ENCODE measurements at places on chromosomes 16 and 17. TPM values are rescaled to one million over a fixed set of nuclear protein-coding genes. Genes with fewer than 3 reads are reported as not detected.

DNA sequence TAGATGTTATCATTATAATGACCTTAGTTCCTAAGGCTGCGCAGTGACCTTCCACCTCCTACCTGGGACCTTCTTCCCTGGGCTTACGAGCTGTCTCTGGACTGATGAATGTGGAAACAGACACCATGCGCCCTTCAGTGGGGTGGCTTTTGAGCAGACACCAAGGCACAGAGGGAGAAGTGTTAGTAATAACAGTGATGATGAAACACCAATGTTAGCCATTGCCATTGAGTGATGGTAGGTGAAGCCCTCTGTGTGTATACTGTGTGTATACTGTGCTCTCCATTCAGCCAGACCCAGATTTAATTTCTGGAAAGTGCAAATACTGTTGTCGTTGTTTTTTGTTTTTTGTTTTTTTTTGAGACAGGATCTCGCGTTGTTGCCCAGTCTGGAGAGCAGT is 44.5 kb downstream of the CLEC16A start:
- DNase-seq, result no peak

- peak; percentile 57 for DNase-seq
Measured at GRCh38 chr16:29784901-29785500, 5.5 kb upstream of the KIF22 start.

FOXF1 gene
- total RNA-seq, result 6.9 TPM

DNA sequence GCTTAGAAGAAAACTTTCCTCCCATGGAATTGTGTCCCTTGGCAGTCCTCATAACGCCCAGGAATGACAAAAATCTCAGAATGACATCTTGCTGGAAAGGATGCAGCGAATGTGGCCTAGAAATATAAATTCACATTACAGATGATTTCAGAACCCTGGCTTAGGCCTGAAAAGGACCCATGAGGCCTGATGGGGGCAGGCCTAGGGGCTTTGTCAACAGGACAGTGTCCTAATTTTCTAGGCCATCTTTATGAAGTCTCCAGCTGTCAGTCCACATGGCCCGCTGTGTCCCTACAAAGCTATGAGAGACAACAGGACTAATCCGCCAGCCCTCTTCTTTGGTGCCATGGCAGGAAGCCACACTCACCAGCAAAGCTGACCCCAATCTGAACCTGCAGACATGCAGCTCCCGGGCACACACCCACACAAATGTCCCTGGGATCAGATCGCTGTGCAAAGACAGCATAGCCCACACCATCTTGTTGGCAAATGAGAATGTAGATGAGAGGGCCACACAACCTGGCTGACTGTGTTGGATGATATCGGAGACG is 40.4 kb upstream of the DNAH17 start:
- no peak for DNase-seq

GRCh38 chr16:19804538-19805323 is 79.9 kb downstream of the GPRC5B start:
- DNase-seq, result peak; percentile 61

KRT33A gene
- not detected for total RNA-seq

ITGA2B gene
- 0.41 TPM for total RNA-seq

FMNL1 gene
- 7.4 TPM for total RNA-seq

TAF15 gene
- total RNA-seq, result 159 TPM

KRTAP2-2 gene
- not detected for total RNA-seq

CRISPLD2 gene
- 114 TPM for total RNA-seq

DNA sequence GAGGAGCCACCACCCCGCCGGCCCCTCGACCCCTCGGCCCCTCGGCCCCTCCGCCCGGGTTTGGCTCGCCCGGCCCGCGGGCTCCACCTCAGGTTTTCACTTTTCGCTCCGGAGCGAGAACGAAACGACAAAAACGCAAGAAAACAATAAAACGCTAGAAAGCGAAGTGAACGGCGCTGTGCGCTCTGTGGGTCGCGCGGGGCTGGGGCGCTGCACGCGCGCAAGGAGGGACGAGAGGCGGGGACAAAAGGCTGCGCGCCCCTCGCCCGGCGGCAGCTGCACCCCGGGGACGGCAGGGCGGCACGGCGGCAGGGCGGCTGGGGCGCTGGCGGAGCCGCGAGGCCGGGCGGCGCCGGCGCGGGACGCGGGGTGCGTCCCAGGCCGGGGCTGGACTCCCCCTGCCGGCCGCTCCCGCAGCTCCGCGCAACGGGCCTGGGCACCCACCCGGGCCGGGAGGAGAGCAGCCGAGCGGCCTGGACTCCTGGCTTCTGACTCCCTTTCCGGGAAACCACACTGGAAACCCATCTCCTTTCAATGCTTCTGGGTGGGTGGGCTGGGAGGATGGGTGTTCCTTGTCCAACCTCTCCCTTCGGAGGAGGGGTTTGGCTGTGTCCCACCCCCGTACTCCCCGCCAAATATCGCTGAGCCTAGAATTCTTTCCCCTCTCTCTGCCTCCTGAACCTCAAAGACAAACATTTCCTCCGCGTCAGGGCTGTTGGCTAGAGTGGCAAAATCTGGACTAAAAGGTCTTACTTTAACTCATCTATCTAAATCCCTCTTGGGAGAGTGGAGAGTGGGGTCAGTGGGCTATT is 9.9 kb downstream of the TBX2 start:
- DNase-seq, result peak; percentile 60

CD19 gene
- 0.38 TPM for total RNA-seq

SMURF2 gene
- 15.2 TPM for total RNA-seq

CPSF4L gene
- not detected for total RNA-seq

DNA sequence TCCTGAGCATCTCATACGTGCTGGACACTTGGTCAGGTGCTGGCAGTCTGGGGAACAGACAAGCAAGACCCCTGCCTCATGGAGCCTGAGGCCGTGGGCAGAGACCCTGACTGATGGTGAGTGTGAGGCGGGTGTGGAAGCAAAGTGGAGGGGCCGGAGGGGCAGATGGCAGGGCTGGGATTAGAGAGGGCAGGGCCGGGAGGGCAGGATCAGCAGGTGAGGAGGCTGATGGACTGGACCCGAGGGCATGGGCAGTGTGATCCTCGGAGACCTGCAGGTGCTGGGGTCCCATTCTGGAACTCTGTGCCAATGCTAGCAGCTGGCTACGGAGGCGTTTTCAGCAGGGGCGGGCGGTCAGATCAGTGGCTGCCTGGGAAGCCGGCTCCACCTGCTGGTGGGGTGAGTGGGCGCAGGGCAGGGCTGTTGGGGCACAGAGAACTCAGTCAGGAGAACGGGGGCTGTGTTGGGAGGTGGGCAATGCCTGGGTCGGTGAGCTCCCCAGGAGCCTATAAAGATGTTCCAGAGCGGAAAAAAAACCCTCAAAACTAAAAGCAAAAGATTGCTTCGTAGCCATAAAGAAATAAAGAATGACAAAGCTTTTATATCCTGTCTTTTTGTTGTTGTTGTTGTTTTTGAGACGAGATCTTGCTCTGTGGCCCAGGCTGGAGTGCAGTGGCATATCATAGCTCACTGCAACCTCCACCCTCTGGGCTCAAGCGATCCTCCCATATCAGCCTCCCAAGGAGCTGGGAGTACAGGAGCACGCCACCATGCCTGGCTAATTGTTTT is 8.9 kb upstream of the C16orf74 start:
- peak; percentile 76 for DNase-seq

GRCh38 chr16:73473713-73474112 is 425.8 kb upstream of the ZFHX3 start:
- no peak for DNase-seq

NPTX1 gene
- 95.0 TPM for total RNA-seq

- DNase-seq, result no peak
Measured at GRCh38 chr16:30769379-30770089, 7.4 kb downstream of the RNF40 start.

GRCh38 chr17:7502987-7503386 is 18.8 kb downstream of the POLR2A start:
- DNase-seq, result peak; percentile 36

CYB561 gene
- 51.3 TPM for total RNA-seq

DNA sequence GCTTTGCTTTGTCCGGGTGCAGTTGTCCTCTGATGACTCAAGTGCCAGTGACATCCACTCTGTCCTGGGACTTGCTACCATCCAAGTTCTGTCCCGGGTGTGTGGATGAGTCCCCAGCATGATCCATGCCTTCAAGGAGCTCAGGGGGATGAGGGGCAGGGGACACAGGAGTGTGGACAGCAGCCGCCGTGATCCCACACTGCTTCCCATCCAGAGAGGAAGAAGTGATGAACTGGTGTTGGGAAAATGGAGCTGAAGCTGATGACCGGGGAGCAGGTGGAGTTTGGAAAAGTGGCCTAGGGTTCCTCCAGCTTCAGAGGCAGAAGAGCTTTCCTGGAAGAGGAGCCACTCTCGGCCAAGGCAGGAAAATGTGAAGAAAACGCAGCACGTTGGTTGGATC is 249.6 kb upstream of the TNRC6C start:
- no peak for DNase-seq

- no peak for DNase-seq
Measured at GRCh38 chr17:70115126-70115525, 40.1 kb downstream of the KCNJ16 start.

DNA sequence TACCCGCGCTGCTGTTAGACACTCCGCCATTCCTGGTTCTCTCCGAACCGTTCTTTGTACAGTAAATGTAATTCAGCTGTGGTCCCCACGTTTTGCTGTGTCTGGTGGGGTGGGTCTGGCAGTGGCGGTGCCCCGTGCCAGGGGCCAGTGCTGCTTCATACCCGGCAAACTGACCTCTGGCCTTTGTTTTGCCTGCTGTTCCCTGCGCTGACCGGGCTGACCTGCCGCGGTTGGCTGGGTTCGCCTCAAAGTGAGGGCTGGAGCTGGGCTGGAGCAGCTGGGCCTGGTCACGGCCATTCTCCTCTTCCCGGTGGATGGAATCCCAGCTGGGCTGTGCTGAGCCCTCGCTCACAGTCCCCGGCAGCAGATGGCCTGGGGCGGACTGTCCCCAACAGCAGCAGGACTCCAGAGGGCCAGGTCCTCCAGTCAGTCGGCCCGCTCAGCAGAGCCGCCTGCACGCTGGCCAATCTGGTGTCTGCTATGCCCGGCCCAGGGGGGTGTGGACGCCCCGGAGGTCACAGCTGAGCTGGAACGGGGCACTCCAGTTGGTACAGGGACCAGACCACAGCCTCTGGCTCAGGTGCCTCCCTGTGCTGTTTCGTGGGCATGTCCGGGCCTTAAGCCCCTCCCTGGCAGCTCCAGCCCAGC is 1.5 kb upstream of the WFIKKN1 start:
- peak; percentile 28 for DNase-seq

UBTF gene
- total RNA-seq, result 68.6 TPM

DNA sequence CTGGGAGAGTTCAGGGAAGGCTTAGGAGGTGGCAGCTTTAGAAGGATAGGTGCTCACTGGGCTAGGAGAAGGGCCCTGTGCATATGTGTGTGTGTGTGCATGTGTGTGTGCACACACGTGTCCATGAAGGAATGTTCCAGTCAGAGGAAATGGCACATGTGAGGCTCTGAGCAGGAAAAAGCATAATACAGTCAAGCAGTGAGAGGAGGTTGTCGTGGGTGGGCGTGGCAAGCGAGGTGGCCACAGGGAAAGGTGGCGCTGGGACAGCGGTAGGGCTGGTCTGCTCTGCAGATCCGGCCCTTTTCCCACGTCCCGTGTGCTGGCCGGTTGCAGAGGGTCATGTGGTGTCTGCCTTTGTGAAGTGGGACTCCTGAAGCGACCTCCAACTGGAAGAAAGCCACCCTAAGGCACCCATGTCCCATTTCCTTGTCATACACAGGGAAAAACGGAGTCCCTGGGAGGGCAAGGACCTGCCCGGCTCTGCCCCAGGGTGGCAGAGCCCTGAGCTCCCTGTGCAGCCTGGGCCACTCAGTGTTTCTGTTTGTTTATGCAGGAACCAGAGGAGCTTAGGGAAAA is 40.1 kb downstream of the NT5M start:
- DNase-seq, result no peak

DNA sequence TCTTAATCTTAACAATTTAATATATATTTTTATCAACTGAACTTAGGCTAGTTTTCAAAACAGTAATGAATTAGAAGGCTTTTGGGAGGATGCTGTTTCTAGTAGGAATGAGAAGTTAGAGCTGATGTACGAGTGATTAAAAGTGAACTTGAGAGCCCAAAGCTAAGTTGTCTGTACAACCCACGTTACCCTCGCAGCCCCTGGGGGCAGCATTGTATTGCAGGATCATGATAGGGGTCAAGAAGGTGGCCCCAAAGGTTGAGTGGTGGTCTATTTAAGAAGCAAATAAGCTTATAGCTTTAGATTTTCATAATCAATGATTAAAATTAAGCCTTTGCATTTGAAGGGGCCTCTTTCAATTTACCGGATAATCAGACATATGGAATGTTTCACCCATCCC is 33.7 kb upstream of the ALDH3A2 start:
- DNase-seq, result no peak

FGF11 gene
- 2.2 TPM for total RNA-seq

- no peak for DNase-seq
Measured at GRCh38 chr17:12342609-12343435, 322.1 kb downstream of the MAP2K4 start.

SLC52A1 gene
- 3.0 TPM for total RNA-seq

GRCh38 chr17:42067371-42068091 is 17.1 kb upstream of the C17orf113 start:
- DNase-seq, result peak; percentile 86

DNA sequence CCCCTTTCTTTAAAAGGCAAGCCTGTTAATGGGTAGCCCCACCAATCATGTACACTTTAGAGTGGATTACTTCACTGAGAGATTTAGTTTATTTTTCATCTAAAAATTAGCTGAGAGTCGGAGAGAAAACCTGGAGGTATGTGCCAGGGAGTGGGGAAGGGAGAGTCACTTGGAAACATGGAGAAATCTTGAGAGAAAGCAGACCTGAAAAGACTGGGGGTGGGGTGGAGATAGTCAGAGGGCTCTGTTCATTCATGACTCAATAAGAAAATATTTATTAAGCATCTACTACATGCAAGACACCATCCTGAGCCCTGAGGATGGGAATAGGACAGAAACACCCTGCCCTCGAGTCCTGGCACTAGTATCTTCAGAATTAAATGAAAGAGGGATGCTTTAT is 27.4 kb upstream of the RCVRN start:
- no peak for DNase-seq

- no peak for DNase-seq
Measured at GRCh38 chr17:69547947-69548346, 133.4 kb downstream of the MAP2K6 start.

DNA sequence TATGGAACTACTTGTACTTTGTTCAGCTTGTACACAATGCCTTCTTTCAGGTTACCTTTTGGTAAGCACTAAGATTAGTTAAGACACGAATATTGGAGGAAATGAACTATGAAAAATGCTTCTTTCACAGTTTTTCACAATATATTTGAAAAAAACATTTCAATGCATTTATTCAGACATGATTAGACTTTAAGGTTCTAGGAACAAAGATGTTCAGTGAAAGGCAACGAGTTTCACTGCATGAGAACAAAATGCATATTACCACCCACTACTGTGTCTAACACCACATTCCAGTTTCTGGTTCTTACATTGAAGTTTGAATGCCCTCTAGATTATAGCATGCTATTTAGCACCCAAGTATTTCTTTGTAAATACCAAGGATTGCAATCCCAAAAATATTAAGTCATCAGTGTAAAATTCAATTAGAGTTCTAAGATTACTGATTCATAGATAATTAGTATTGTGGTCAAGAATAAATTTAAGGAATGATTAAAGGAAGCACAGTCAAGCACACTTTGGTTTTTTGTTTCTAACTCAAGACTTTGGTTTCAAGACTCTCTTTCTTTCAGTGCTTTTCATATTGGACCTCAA is 261.7 kb downstream of the CEP112 start:
- DNase-seq, result no peak

GRCh38 chr16:67672739-67673662 is 6.4 kb downstream of the C16orf86 start:
- no peak for DNase-seq

Measured in mucosa of descending colon (tissue), 3 donors.